Aorta (tissue), 5 donors: ENCODE measurements at places on chromosomes 6 and 20. TPM values are rescaled to one million over a fixed set of nuclear protein-coding genes. Genes with fewer than 3 reads are reported as not detected.
A peak's percentile ranks its signal among the peaks of the same experiment; 100 is the strongest.

AP5S1 gene
- polyA plus RNA-seq = 4.4 TPM

DNA sequence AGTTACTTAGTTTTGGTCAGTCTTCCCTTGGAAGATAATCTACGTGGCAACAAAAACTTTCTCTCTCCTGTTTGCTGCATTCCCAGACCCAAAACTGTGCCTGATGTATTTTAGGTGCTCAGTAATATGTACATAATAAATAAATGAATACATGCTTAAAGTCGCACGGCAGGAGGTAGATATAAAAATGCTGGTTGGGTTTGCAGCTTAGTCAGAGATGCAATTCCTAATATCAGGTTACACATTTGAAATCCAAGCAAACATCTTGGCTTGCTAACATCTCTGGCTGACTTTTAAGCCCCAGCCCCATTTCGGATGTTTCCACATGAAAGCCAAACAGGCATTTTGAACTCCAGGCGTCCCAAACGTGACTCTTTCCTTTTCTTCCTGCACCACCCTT lies 91.0 kb downstream of the KCNQ5 start:
- no peaks in the 10 kb centered on the region for H3K36me3 ChIP-seq
- no peaks in the 10 kb centered on the region for H3K27me3 ChIP-seq
- H3K4me3 ChIP-seq = no peak overlapping the region
- no peak for DNase-seq

GRCh38 chr6:80872199-80872950 lies 765.9 kb downstream of the BCKDHB start:
- no peak overlapping the region for H3K27ac ChIP-seq
- H3K4me1 ChIP-seq = no peaks in the 10 kb centered on the region
- DNase-seq = no peak
- H3K4me3 ChIP-seq = no peak overlapping the region
- H3K27me3 ChIP-seq = no peaks in the 10 kb centered on the region

GHRH gene
- polyA plus RNA-seq = not detected

DNA sequence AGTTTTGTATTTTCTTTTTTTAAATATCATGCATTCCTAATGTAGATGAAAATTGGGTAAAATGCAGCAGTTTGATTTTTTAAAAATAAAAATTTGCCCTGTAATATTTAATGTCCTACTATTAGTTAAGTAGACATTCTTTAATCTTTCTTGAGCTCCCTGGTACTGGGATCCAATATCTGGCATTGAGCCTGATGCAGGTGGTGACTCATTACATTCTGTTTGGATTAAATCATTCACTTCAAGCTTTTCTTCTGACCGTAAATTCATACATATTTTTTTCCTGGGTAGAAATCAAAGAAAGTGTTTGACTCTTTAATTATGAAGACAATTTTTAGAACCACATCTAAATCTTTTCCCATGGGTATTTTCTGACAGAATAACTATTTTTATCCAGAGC lies 768.8 kb upstream of the SLC35B3 start:
- no peak for DNase-seq
- H3K36me3 ChIP-seq = no peaks in the 10 kb centered on the region
- no peaks in the 10 kb centered on the region for H3K4me1 ChIP-seq
- no peak overlapping the region for H3K27ac ChIP-seq
- no peak overlapping the region for H3K4me3 ChIP-seq

GRCh38 chr20:44615876-44616603 lies 33.7 kb downstream of the PKIG start:
- no peaks in the 10 kb centered on the region for H3K27me3 ChIP-seq
- DNase-seq = peak; percentile 44
- H3K4me3 ChIP-seq = no peak overlapping the region
- no peaks in the 10 kb centered on the region for H3K4me1 ChIP-seq

- no peak overlapping the region for H3K4me3 ChIP-seq
- H3K27ac ChIP-seq = no peak overlapping the region
Observed at GRCh38 chr20:32809907-32810306, 9.8 kb upstream of the MAPRE1 start.

DNA sequence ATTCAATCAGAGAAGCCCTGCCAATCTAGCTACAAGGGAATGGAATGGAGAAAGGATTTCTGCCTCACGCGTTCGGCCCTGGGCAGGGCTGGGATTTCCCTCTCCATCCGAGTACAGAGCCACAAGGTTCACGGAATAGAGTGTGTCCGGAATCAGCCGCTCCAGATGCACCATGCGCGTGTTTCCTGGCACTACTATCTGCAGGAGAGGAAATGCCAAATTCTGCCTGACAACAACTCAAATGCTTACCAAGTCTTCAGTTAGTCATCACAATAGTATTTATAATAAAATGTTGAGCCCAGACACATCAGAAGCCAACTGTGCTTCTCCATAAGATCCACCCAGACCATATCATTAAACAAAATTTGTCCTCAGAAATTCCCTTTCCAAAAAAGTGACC lies 75.1 kb downstream of the COL12A1 start:
- H3K4me3 ChIP-seq = no peak overlapping the region
- peaks cover 9% of the 10 kb centered on the region for H3K36me3 ChIP-seq
- no peaks in the 10 kb centered on the region for H3K27me3 ChIP-seq
- H3K27ac ChIP-seq = no peak overlapping the region
- no peak for DNase-seq

GRCh38 chr6:157200611-157201010 lies 122.7 kb downstream of the TMEM242 start:
- no peaks in the 10 kb centered on the region for H3K27me3 ChIP-seq
- no peak overlapping the region for H3K4me3 ChIP-seq
- no peak for DNase-seq
- no peak overlapping the region for H3K27ac ChIP-seq
- H3K36me3 ChIP-seq = no peaks in the 10 kb centered on the region

ADGRF4 gene
- polyA plus RNA-seq = not detected

DNA sequence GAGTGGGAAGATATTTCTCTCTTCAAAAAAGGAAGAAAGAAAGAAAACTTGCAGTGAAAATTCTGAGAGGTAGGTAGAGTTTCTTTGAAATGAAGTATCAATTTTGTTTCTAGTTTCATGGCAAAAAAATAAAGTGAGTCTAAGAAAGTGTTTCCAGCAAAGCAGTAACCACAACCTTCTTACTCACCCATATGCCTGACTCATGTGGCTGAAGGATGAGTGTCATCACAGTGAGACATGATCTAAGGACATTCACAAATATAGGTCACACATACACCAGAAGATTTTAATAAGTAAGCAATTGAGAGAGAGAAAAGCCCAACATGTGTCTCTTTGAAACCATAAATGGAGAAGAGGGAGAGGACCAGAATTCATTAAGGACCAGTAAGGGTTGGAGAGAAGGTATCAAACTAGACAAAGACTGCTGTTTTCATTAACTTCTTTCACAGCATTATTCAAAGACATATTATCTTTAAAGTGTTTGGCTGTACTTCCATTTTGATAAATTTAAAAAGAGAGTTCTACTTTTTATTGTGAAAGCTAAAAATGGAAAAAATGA lies 169.5 kb downstream of the FRK start:
- no peaks in the 10 kb centered on the region for H3K4me1 ChIP-seq
- H3K27ac ChIP-seq = no peak overlapping the region
- no peak for DNase-seq

GRCh38 chr6:49790341-49790740 lies 3.3 kb upstream of the PGK2 start:
- H3K27me3 ChIP-seq = no peaks in the 10 kb centered on the region
- H3K4me1 ChIP-seq = no peaks in the 10 kb centered on the region
- no peak overlapping the region for H3K27ac ChIP-seq
- H3K36me3 ChIP-seq = no peaks in the 10 kb centered on the region

DNA sequence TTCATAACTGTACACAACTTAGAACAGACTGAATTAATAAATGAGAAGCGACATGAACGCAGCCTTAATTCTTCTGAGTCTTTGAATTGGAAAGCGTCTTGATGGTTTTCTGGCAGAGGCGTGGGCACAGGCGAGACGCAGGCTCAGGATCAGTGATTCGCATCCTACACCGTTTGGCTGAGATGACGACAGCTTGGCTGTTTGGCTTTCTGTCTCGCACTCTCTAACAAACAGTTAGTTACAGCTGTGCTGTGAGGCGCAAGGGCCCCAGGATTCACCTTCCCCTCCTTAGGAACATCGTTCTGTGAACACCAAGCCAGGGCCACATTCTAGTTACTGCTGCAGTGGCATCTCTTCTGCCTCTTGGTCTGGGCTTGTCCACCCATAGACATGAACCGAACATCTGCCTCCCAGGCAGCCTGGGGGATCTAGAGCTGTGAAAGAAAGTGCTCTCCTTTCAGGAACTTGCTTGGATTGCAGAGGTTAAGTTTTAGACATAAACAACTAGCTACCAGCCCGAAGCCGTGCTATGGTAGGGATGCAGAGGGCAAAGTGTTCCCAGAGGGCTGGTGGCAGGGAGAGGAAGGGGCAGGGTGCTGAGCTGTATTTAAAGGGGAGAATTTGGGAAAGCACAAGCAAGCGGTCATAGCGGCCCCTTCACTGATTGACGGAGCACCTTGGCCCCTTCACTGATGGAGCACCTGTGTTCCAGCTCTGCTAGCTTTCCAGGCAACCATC lies 49.6 kb downstream of the TCP11 start:
- no peak overlapping the region for H3K4me3 ChIP-seq
- peak overlapping the region; percentile 9 for H3K27ac ChIP-seq
- H3K27me3 ChIP-seq = no peaks in the 10 kb centered on the region
- no peaks in the 10 kb centered on the region for H3K36me3 ChIP-seq

DNA sequence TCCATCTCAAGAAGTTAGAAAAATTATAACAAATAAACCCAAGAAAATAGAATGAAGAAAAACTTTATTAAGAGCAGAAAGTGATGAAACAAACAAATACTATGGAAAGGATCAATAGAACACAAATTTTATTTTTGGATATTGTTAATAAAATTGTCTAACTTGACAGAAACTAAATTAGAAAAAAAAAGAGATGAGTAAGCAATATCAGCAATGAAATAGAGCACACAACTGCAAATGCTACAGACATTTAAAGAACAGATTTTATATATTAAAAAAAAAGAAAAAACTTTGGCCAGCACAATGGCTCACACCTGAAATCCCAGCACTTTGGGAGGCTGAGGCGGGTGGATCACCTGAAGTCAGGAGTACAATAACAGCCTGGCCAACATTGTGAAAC lies 628.0 kb downstream of the EPHA7 start:
- H3K27me3 ChIP-seq = no peaks in the 10 kb centered on the region
- H3K36me3 ChIP-seq = no peaks in the 10 kb centered on the region
- DNase-seq = no peak
- no peak overlapping the region for H3K27ac ChIP-seq

ENPP5 gene
- 1.7 TPM for polyA plus RNA-seq

DNA sequence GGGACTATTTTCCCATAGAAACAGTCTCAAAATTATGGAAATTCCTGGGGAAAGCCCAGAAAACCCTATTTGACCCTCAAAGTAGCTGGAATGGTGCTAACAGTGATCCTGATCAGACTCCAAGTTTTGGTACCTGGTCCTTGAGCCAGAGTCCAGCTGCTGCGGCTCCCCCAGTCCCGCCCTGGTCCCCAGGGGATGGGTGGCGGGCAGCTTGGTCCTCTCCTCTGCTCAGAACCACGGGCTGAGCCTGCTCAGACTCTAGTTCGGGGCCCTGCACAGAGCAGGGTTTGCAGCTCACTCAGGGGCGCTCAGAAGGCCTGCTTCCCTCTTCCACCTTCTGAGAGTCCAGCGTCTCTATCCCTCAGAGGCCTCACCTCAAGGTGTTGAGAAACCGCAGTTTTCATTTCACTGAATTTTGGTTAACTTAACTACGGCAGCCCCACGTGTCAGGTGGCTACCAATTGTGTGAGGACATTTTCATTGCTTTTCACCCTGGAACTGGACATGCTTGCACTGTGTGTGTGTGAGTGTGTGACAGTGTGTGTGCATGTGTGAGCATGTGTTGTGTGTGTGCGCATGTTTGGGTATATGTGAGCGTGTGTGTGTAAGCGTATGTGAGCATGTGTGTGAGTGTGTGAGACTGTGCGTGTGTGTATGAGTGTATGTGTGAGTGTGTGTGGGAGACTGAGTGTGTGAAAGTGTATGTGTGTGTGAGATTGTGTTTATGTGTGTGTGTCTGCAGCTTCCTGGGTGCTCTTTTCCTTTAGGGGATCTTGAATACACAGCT lies 44.2 kb upstream of the PDE10A start:
- H3K4me1 ChIP-seq = no peaks in the 10 kb centered on the region
- DNase-seq = no peak
- no peak overlapping the region for H3K4me3 ChIP-seq
- no peaks in the 10 kb centered on the region for H3K36me3 ChIP-seq
- no peaks in the 10 kb centered on the region for H3K27me3 ChIP-seq

RIPPLY2 gene
- polyA plus RNA-seq = not detected

- no peaks in the 10 kb centered on the region for H3K27me3 ChIP-seq
- H3K4me1 ChIP-seq = no peaks in the 10 kb centered on the region
- no peak overlapping the region for H3K4me3 ChIP-seq
- no peak for DNase-seq
- no peaks in the 10 kb centered on the region for H3K36me3 ChIP-seq
Observed at GRCh38 chr6:55943329-55943728, 67.9 kb upstream of the BMP5 start.

- no peaks in the 10 kb centered on the region for H3K4me1 ChIP-seq
- no peaks in the 10 kb centered on the region for H3K36me3 ChIP-seq
- no peak for DNase-seq
- no peak overlapping the region for H3K27ac ChIP-seq
- H3K4me3 ChIP-seq = no peak overlapping the region
Observed at GRCh38 chr20:62449951-62450691, 22.8 kb upstream of the RBBP8NL start.

DNA sequence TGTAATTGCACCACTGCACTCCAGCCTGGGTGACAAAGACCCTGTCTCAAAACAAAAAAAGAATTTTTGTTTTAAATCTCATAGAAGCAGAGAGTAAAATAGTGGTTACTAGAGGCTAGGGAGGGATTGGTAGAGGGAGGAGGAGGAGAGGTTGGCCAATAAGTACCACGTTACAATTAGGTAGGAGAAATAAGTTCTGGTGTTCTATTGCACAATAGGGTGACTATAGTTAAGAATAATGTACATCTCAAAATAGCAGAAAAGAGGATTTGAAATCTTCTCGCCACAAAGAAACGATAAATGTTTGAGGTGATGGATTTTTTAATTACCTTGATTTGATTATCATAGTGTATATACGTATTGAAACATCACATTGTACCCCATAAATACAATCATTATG lies 27.1 kb upstream of the TOP1 start:
- no peaks in the 10 kb centered on the region for H3K4me1 ChIP-seq
- H3K27ac ChIP-seq = no peak overlapping the region
- no peak overlapping the region for H3K4me3 ChIP-seq
- H3K27me3 ChIP-seq = no peaks in the 10 kb centered on the region
